ENCODE measurements at places on chromosomes 6 and 20. TPM values are rescaled to one million over a fixed set of nuclear protein-coding genes. Genes with fewer than 3 reads are reported as not detected.

- peak; percentile 53 for DNase-seq
These were observed 2.6 kb downstream of the ARMC2 start for GRCh38 chr6:108850669-108851465.

- no peak for DNase-seq
These were observed 5.0 kb upstream of the BHLHE23 start for GRCh38 chr20:63011798-63012197.

The PHACTR1 gene
- 0.26 TPM for total RNA-seq

GRCh38 chr20:48601798-48602197 lies 226.0 kb downstream of the PREX1 start:
- no peak for DNase-seq

DNA sequence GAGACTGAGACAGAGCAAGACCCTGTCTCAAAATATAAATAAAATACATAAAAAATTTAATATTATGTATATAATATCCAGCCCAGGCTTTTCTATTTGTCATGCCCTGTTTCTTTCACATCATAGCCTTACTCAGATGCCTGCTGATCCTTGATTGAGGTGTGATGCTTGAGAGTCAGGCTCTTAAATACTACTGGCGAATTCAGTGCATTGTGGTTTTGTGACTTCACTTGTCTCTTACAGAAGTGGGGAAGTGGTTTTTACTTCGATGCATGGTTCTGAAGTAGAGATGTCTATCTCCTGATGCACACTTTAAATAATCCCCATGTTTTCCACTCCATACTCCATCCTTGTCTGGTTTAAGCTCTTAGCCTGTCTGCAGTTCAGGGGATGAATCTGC lies 29.1 kb downstream of the ASXL1 start:
- DNase-seq = peak; percentile 87

DNA sequence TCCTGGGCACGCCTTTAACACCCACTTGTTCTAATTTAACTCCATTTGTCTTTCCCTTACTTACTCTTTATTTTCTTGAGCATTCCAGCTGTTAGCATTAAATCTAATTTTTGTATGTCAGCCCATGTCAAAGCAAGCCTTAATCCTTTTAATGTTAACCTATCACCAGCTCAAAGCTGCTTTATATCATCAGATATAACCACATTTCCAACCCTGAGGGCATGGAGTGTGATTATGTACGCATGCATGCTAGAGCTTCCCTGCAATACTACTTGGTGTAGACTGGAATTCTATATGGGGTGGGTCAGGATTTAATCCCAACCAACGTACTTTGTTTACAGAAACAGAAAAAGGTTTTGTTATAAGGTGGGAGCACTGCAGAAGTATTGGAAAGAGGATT lies 139.4 kb upstream of the HMGN3 start:
- no peak for DNase-seq

DNA sequence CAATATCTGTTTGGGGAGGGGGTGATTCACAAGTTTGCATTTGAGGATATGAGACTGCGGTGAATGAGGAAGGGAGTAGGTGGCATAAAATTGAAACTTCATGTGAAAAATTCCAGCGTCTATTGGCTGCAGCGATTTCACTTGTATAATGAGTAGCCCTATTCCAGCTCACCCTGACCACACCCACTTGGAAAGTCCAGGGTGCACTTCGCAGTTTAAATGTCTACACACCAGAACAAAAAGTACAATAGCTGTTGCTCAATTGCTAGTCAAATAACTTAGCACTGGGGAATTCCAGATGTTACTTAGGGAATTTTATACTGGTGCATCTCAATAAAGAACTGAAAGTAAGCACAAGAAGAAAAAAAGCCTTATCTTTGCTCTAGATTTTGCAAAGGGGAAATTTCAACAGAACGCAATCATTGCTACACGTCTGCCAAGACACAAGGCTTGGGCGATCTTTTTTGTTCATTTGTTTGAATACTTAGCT lies 6.3 kb downstream of the TNFAIP3 start:
- DNase-seq = peak; percentile 89

DNA sequence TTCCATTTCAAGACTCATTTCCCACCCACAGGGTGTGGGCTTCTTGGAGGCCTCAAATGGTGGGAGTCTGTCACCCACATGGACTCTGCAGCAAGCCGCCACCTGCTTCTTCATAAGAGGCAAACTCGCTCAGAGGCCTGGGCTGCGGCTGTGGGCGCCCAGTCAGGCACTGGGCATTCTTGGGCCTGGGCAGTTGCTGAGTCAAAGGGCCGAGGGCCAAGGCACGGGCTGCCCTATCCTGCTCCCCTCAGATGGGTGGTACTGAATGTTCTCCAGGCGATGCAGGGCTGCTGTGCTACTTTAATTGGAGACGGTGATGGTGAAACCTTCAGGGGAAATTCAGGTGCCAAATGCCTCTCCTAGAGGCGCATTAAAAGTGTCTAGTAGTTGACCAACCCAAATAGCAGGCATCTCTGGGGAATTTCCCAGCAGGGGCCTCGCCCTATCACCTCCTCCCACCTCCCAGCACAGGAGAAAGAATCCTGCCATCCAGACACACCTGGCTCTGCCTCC lies 57.9 kb downstream of the MAFB start:
- DNase-seq = peak; percentile 22

The PLCB4 gene
- total RNA-seq = not detected

The CRIP3 gene
- 0.79 TPM for total RNA-seq

DNA sequence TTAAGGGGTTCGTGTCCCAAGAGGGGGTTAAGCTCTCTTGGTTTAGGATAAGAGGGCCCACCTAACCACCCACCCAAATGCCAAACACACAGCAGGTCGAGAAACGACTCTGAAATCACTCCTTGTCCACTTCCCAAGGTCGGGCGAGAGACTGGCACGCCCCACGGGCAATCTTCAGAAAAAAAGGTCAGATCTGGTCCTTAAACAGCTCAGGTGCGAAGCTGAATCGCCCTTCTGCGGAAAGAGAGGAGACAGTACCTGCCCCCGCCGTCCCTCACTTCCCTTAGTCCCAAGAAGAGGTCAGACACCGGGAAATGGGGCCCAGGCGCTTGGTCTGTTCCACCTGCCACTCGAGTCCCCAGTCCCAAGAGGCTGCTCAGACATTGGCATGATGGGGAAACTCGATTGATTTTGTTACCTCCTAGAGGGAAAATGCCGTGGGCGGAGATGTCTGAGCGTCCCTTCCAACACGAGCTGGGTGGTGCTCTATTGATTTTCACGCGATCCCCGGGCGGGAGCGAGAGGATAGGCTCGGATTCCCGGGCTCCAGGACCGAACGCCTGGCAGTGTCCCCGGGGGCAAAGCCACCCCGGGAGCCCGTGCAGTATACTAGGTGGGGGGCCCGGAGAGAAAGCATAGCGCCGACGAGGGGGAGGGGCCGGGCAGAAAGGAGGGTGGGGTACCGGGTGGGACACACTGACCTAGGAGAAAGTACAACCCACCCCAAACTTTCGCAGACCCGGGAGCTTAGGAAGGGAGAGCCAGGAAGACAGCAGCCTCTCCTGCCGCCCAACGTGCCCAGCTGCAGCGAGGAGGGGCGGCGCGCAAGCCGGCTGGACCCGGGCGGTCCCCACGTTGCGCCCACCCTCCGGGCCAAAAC lies 1.1 kb upstream of the SAMD5 start:
- no peak for DNase-seq

The GTSF1L gene
- not detected for total RNA-seq

DNA sequence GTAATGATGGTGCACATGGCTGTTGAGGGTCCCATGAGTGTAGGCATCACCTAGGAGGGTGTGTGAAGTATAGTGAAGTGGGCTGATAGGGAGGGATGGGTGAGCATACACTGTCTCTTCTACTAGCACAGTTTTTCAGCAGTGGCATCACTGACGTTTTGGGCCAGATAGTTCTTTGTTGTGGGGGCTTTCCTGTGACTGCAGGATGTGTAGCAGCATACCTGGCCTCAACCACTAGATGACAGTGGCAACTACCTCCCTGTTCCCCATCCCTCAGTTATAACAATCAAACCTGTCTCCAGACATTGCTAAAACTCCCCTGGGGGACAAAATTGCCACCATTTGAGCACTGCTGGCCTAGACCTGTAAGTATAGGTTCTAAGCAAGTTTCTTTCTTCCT lies 239.0 kb downstream of the FOXC1 start:
- DNase-seq = no peak

DNA sequence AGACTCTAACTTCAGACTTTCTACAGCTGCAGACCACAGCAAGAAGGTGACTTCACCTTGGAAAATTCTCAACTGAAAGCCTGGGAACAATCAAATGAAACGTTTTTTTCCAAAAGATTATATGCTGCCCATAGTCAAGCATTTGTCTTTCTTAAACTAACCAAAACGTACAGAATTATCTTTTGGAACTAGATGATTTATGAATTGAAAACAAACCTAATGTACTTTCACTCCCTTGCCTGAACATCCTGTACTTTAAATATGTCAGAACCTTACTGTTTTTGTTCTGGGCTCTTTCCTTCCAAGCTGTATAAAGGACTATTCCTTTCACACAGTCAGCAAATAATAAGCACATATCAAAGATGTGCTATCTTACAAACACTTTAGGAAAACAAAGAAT lies 62.4 kb upstream of the TNFAIP3 start:
- no peak for DNase-seq

The SEL1L2 gene
- not detected for total RNA-seq

The NMBR gene
- total RNA-seq = not detected

DNA sequence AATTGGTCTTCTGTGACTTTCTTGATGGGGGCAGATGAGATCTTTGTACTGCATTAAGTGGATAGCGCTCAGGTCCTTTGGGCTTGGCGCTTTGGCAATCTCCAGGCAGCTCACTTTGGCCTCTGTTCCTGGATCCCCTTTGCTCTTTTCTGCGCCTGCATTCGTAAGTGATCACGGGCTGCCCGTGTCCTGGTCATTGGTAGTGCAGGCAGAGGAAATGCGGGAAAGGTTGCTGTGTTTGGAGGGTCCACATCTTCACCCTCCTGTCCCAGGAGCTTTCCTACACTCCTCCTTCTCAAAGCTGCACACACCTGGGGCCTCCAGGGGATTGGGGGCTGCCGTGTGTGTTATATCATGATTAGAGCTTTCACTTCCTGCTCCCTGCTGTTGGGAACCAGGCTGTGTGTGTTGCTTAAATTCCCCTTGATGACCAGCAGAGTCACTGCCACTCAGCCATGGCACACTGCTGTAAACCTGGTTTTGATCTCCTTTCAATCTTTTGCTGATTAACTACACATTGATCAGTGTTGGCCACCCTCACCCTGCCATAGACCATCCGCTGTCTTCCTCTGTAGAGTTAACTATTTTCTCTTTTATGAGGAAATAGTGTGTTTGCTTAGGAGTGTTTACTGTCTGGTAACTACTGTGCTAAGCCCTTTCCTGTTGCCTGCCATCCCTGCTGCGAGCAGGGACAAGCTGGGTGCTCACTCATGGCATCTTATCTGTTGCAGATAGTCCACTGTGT lies 13.0 kb upstream of the SNHG17 start:
- DNase-seq = no peak

GRCh38 chr6:154478021-154478700 lies 32.3 kb downstream of the CNKSR3 start:
- DNase-seq = no peak

GRCh38 chr20:6051505-6051904 lies 2.4 kb downstream of the LRRN4 start:
- no peak for DNase-seq

- peak; percentile 81 for DNase-seq
These were observed 37.1 kb downstream of the TNFAIP3 start for GRCh38 chr6:137903933-137904821.

The BTN1A1 gene
- not detected for total RNA-seq

DNA sequence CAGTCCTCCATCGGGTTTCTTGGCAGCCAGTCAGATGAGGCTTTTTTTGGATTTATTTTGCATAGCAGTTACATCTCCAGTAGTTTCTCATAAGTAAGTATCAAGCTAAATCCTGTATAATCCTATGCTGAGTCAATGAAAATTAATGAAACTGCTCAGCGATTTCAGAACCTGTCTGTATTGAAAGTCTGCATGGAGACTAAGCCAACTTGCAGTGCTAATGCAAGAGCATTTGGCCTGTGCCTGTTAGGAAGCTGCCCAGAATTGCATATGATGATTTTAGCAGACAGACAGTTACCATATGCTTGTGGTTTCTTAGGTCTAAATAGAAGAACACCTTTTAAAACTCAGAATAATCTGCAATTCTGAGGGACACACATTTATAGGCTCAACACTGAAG lies 25.2 kb upstream of the LRRN4 start:
- no peak for DNase-seq

DNA sequence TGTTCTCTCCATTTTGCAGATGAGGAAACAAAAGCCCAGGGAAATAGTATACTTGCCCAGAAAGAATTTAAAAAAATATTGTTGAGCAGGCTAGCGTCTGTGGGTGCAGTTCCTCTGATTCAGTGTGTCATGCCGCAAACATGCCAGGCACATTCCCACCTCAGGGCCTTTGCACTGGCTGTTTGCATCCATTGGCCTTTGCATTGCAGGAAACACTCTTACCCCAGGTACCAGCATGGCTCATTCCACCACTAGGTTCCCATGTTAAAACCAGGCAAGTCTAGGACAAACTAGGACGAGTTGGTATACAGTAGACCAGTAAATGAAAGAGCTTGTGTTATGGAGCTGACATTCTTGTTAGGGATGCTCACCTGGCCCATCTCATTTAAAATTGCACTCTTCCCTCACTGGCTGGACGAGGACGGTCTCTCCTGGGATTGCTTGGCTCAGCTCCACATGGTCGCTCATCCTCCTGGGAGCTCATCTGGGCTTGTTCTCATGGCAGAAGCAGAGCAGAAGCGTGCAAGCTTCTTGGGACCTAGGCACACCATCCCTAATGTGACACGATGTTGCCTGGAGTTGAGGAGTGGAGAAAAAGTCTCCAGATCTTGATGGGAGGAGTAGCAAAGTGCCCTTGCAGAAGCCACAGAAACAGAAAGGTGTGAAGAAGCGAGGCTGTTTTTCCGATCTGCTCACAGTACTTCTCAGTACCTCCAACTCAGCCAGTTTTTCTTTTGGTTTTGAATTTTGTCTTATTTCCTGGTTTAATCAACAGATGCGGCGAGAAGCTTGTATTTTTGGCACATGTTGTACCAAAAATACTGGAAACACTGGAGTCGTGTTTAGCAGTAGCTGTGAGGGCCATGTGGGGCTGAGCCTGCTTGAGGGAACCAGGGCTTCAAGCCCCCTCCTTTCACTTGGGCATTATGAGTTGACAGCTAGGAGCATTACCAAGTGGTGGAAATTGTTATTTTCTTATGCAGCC lies 13.9 kb downstream of the ZNF831 start:
- DNase-seq = peak; percentile 83

GRCh38 chr6:11009353-11009752 lies 34.8 kb downstream of the ELOVL2 start:
- DNase-seq = no peak

The C4B gene
- total RNA-seq = 2.9 TPM

- no peak for DNase-seq
These were observed 89.2 kb upstream of the EXOC2 start for GRCh38 chr6:782141-782540.

GRCh38 chr6:98514796-98515195 lies 319.6 kb upstream of the POU3F2 start:
- DNase-seq = no peak
